ENCODE measurements at places on chromosomes 7 and 10. TPM values are rescaled to one million over a fixed set of nuclear protein-coding genes. Genes with fewer than 3 reads are reported as not detected.

DNA sequence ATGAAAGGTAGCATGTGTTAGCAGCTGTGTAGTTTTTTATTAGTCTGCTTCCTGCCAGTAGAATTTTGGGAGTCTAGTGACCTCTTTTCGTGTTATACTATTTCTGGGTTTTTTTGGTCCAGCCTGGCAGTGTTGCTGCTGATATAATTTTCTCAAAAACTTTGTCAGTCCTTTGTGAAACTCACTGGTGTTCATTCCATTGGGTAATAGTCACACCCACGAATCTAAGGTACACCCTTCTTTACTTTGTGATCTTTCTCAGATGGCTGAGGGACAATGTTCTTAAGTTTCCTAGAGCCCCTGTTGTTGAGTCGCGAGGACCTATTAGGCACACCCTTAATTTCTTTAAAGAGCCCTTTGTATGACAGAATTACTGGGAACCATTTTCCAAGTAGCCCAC, 52.3 kb downstream of the TPST1 start:
- DNase-seq, result no peak

GRCh38 chr10:126618466-126618865, 52.0 kb downstream of the C10orf90 start:
- no peak for DNase-seq

DNA sequence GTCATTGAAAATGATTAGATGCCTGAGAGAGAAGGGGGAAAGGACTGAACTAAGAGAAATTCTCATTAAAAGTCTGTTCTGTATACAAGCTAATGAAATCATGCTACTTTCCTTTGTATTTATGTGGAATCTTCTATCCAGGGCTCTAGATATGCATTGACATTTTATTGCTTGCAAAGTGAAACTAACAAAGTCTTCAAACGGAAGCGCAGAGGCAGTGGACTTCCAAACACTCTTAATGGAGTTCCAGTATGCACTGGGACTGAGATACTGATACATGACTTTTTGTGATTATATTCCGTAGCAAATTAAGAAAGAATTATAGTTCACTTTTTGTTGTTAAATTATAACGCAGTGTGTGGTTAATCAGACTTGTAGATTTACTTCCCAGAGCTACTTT, 166.8 kb upstream of the TBX20 start:
- DNase-seq, result no peak

DNA sequence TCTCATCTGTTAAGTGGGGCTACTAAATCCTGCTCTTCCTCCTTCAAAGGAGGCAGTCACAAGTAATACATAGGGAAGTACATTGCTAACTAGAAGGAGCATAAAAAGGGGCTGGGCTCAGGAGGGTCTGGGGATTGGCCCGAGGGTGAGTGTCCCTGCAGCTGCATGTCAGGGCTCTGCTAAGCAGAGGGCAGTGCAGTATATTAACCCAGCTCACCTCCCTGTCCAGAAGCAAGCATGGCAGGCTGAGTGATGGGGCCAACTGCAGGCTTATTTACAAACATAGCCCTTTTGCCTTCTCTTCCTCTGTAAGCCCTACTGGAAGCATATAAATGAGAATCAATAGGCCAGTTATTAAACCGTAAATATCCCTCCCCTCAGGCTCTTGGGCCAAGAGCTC, 143.2 kb upstream of the PCBD1 start:
- no peak for DNase-seq

GRCh38 chr10:23694446-23694920, 255.6 kb downstream of the OTUD1 start:
- DNase-seq, result peak; percentile 4

Gene PODXL
- 19.4 TPM for total RNA-seq

Gene SPAM1
- 0.62 TPM for total RNA-seq

DNA sequence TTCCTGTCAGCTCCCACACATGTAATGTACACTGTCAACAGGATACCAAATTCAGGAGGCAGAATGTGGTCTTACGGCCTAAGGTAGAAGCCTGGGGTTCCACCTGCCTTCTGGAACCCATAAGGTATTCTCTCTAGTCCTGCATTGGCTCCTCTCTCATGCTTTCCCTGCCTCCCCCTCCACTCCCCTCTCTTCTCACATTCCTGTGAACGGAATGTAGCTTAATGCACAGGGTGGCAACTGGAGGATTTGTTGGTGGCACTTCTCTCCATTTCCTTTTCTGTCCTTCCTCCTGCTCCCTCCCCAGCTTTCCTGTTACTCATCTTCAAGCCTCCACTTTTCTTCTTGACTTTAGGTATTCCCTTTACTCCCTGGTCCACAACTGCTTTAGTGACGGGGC, 11.5 kb upstream of the FLNC start:
- DNase-seq, result no peak

Gene SMNDC1
- 11.0 TPM for total RNA-seq

GRCh38 chr7:30752979-30753378, 1.0 kb downstream of the INMT start:
- peak; percentile 26 for DNase-seq

DNA sequence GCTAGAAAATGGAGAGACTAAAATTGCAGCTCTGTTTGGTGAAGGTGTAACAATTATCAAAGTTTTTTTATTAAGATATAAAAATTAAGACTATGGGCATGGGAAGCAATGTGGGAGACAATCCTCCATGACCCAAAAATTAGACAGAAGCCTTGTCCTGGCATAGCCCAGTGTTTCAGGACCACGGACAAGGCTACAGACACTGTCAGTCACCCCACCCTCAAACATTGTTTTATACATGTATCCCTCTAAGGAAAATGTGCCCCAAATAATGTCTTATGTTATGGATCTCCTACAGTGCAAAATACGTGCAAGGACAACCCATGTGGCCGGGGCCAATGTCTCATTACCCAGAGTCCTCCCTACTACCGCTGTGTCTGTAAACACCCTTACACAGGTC, 24.0 kb downstream of the HABP2 start:
- DNase-seq, result no peak

GRCh38 chr10:113961182-113962031, 82.3 kb upstream of the ADRB1 start:
- no peak for DNase-seq

GRCh38 chr7:70598976-70599375, 533.0 kb upstream of the GALNT17 start:
- DNase-seq, result peak; percentile 91

Gene OPALIN
- total RNA-seq, result not detected

GRCh38 chr7:19020711-19021110, 96.7 kb downstream of the TWIST1 start:
- no peak for DNase-seq

DNA sequence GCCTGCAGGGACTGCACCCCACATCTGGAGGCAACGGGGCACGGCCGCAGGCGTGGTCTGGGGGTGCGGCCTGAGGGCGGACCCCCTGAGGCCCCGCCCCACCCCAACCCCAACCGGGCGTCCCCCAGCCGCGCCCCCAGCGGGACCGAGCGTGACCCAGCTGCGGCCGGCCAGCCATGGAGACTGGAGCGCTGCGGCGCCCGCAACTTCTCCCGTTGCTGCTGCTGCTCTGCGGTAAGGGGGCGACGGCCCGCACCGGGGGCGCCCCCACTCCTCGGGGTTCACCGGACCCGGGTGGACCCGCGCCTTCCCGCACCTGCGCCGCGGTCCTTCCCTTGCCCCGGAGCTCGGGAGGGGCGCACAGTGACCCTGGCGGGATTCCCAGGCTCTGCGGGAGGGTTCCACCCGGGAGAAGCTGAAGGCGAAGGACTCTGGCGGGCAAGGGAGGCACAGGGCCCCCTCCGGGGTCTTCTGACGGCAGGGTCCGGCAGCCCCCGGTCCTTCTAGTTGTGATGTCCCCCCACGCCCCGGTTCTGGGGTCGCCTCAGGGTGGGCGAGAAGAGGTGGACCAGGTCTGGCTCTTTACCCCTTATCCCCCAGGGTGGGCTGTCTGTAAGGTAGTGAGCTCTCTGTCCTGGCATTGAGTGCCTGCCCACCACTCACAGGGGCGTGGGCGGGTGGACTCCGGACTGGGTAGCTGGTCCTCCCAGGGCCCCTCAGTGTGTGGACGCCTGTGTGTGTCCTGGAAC, at the start of gene RAMP3:
TSS of gene RAMP3 (plus strand) at position 139 of the 749 bp plus-strand sequence. CDS start at position 177, 38 bp downstream.
- no peak for DNase-seq

GRCh38 chr10:12194752-12195271, 879 bp downstream of the NUDT5 start:
- DNase-seq, result peak; percentile 28

Gene DDX56
- 52.9 TPM for total RNA-seq

- no peak for DNase-seq
These were observed 17.8 kb downstream of the SCART1 start for GRCh38 chr10:133471300-133472109.

Gene DENND2A
- total RNA-seq, result 4.0 TPM

Gene SGCE
- total RNA-seq, result 34.9 TPM
